SK-N-SH (cell line): ENCODE measurements at places on chromosomes 13 and 19.

- DNase-seq = no peak
Observed at GRCh38 chr19:50205681-50206138, 2.3 kb downstream of the MYH14 start.

DNA sequence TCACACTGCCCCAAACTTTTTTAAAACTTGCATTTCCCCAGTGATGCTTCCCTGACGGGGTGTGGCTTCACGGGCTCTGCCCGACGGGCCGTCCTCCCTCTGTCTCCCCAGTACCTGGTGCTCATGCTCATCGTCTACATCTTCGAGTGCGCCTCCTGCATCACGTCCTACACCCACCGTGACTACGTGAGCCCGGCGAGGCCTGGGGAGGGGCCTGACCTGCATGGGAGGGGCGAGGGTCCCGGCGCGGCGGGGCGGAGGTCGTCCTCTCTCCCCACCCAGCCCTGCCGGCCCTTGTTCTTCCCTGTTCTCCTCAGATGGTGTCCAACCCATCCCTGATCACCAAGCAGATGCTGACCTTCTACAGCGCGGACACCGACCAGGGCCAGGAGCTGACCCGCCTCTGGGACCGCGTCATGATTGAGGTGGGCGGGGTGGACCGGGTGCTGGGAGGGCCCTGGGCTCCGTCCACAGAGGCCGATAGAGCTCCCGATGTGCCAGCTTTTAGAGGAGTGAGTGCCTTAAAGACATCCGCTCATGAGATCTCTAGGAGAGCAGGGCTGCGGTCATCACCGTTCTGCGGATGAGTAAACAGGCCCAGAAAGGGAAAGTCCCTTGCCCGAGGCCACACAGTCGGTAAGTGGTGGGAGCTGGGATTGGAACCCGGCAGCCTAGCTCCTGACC lies 6.9 kb downstream of the UPK1A start:
- DNase-seq = peak; percentile 84

- no peak for DNase-seq
Observed at GRCh38 chr19:17981611-17982010, 14.7 kb downstream of the KCNN1 start.

DNA sequence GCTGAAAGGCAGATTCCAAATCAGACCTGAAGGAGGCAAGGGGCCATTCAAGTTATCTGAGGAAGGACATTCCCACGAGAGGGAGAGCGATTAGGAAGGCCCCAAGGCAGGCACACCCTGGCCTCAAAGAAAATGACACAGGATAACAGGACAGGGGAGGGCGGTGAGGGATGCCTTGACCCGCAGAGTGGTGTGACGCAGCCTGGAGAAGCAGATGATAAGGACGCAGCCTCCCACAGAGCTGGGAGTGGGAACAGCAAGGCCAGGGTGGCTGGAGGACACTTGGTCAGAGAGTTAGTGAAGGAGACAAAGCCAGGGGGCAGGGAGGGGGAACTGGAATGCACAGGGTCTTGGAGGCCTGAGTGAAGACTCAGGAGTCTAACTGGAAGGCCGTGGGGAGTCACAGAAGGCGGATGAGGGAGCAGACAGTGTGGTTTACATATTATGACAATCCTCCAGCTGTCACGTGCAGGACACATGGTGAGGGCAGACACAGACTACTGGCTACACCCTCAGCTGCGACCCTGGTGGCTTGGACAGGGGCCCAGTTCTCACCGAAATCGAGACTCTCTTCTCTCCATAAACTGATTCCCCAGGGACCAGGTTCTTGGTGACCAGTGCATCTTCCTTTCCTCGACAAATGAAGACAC lies 5.8 kb upstream of the DYRK1B start:
- no peak for DNase-seq
